ENCODE measurements at places on chromosomes 11 and 22. TPM values are rescaled to one million over a fixed set of nuclear protein-coding genes. Genes with fewer than 3 reads are reported as not detected.

Gene GDPD4
- not detected for total RNA-seq

Gene DMC1
- 12.1 TPM for total RNA-seq

Gene MMP7
- total RNA-seq, result not detected

Gene DNAJB13
- not detected for total RNA-seq

Gene IGF2
- total RNA-seq, result 0.59 TPM

Gene C11orf52
- total RNA-seq, result 0.37 TPM

Gene NLRP14
- 0.20 TPM for total RNA-seq

Gene MN1
- 4.1 TPM for total RNA-seq

Gene OLFML1
- total RNA-seq, result 10.7 TPM

Gene GAS2L1
- 11.0 TPM for total RNA-seq

Gene A4GALT
- total RNA-seq, result 41.2 TPM

Gene PHLDA2
- 13.3 TPM for total RNA-seq

Gene DTX4
- 0.59 TPM for total RNA-seq

Gene OR5P2
- not detected for total RNA-seq

Gene ZC3H12C
- 16.5 TPM for total RNA-seq

Gene FLRT1
- not detected for total RNA-seq

Gene TNNT3
- not detected for total RNA-seq

Gene NCF4
- not detected for total RNA-seq

Gene ARCN1
- 105 TPM for total RNA-seq

Gene CHID1
- 42.8 TPM for total RNA-seq

Gene MIOX
- total RNA-seq, result not detected

Gene CDHR5
- total RNA-seq, result not detected
